ENCODE measurements at places on chromosomes 3 and 15.
A peak's percentile ranks its signal among the peaks of the same experiment; 100 is the strongest.

GRCh38 chr3:123623346-123623880 is 38.6 kb upstream of the HACD2 start:
- H3K4me3 ChIP-seq: no peak overlapping the region
- no peaks in the 10 kb centered on the region for H3K27me3 ChIP-seq
- peak; percentile 46 for DNase-seq
- H3K27ac ChIP-seq: no peak overlapping the region
- peaks cover 33% of the 10 kb centered on the region for H3K36me3 ChIP-seq

- H3K36me3 ChIP-seq: no peaks in the 10 kb centered on the region
- no peaks in the 10 kb centered on the region for H3K27me3 ChIP-seq
Observed at GRCh38 chr15:27134481-27134880, 163.5 kb downstream of the GABRG3 start.

- no peaks in the 10 kb centered on the region for H3K27me3 ChIP-seq
- no peak for DNase-seq
- H3K4me1 ChIP-seq: peaks cover 5% of the 10 kb centered on the region
- H3K4me3 ChIP-seq: no peak overlapping the region
- H3K27ac ChIP-seq: no peak overlapping the region
- no peaks in the 10 kb centered on the region for H3K36me3 ChIP-seq
Observed at GRCh38 chr15:69468241-69469121, 15.9 kb downstream of the RPLP1 start.

GRCh38 chr15:32667321-32667720 is 25.8 kb downstream of the SCG5 start:
- H3K27ac ChIP-seq: no peak overlapping the region
- H3K4me1 ChIP-seq: peaks cover 57% of the 10 kb centered on the region
- no peak overlapping the region for H3K4me3 ChIP-seq
- no peaks in the 10 kb centered on the region for H3K36me3 ChIP-seq
- DNase-seq: no peak

- peaks cover 16% of the 10 kb centered on the region for H3K4me1 ChIP-seq
- no peaks in the 10 kb centered on the region for H3K27me3 ChIP-seq
- H3K27ac ChIP-seq: peak overlapping the region; percentile 72
Observed at GRCh38 chr3:148604270-148605085, 93.2 kb upstream of the AGTR1 start.

- H3K4me3 ChIP-seq: peak overlapping the region; percentile 67
- no peaks in the 10 kb centered on the region for H3K36me3 ChIP-seq
- H3K4me1 ChIP-seq: peaks cover 34% of the 10 kb centered on the region
- peak; percentile 84 for DNase-seq
- peak overlapping the region; percentile 87 for H3K27ac ChIP-seq
Observed at GRCh38 chr3:73766599-73767381, 142.0 kb upstream of the PDZRN3 start.

DNA sequence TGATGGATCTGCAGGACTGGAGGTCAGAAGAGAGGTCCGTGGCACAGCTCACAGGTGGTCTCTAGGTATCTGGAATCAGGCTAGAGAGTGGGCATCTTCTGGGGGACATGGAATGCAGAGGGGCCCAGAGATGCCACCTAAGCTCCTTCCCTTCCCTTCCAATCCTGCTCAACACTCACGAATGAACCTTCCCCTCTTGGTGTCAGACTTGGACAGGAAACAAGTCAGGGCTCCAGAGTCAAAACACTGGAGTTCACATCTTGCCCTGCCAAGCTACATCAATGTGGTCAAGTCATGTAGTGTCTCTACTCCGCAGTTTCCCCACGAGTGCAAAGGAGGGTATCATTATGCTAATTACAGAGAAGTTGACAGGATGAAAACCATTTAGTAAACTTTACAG is 16.0 kb upstream of the RBPMS2 start:
- H3K27me3 ChIP-seq: no peaks in the 10 kb centered on the region
- no peak overlapping the region for H3K4me3 ChIP-seq
- H3K27ac ChIP-seq: no peak overlapping the region
- no peaks in the 10 kb centered on the region for H3K4me1 ChIP-seq
- DNase-seq: no peak

- H3K27me3 ChIP-seq: peaks cover 14% of the 10 kb centered on the region
- no peak for DNase-seq
- H3K4me1 ChIP-seq: no peaks in the 10 kb centered on the region
Observed at GRCh38 chr3:133711013-133711412, 35.2 kb upstream of the TF start.

DNA sequence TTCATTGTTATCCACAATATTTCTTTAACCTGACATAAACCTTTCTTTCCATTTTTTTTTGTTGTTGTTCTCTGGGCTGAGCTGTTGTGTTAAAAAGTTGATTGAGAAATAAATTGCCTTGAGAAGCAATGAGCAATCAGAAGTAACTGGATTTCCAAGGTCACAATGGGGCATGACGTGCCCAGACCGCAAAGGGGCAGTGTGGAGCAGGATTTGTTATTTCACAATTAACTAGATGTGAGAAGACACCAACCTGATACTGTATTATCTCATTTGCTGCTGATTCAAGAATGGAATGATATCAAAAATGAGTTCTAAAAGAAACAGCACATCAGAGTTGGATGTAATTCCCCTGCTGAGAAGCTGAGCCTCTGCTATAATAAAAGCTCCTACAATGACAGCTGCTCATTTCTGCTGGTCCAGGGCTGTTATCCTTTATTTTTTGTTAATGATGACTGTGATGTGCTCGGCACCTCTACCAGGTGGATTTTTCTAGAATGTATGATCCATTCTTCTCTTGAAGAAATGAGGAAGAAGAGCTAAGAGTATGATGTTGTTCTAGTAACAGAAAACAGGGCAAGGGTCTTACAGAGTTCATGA is 28.1 kb downstream of the CPNE4 start:
- no peak overlapping the region for H3K4me3 ChIP-seq
- H3K4me1 ChIP-seq: 0 out of 2 replicates have a peak, but pooled peaks cover 8% of the 10 kb centered on the region
- H3K27me3 ChIP-seq: no peaks in the 10 kb centered on the region
- H3K27ac ChIP-seq: no peak overlapping the region
- DNase-seq: peak; percentile 71
- H3K36me3 ChIP-seq: no peaks in the 10 kb centered on the region

GRCh38 chr15:52109559-52110451 is 2.8 kb downstream of the BCL2L10 start:
- H3K36me3 ChIP-seq: no peaks in the 10 kb centered on the region
- no peaks in the 10 kb centered on the region for H3K4me1 ChIP-seq
- no peak overlapping the region for H3K27ac ChIP-seq

GRCh38 chr3:113018536-113019181 is 27.9 kb downstream of the GTPBP8 start:
- peaks cover 18% of the 10 kb centered on the region for H3K36me3 ChIP-seq
- peak overlapping the region; percentile 100 for H3K4me3 ChIP-seq
- peak; percentile 72 for DNase-seq
- H3K27ac ChIP-seq: peak overlapping the region; percentile 93

GRCh38 chr3:47412842-47413520 is 32.2 kb downstream of the PTPN23 start:
- DNase-seq: no peak
- no peaks in the 10 kb centered on the region for H3K27me3 ChIP-seq
- no peak overlapping the region for H3K4me3 ChIP-seq
- no peaks in the 10 kb centered on the region for H3K36me3 ChIP-seq
- H3K27ac ChIP-seq: no peak overlapping the region
- no peaks in the 10 kb centered on the region for H3K4me1 ChIP-seq

- H3K4me3 ChIP-seq: no peak overlapping the region
- DNase-seq: peak; percentile 13
- no peaks in the 10 kb centered on the region for H3K4me1 ChIP-seq
- no peak overlapping the region for H3K27ac ChIP-seq
Observed at GRCh38 chr3:153513236-153513635, 351.2 kb downstream of the RAP2B start.

Data from GM23248 (cell line).